ENCODE measurements at places on chromosomes 5 and 9. TPM values are rescaled to one million over a fixed set of nuclear protein-coding genes. Genes with fewer than 3 reads are reported as not detected.

- DNase-seq = no peak
These were observed 118.1 kb downstream of the MAT2B start for GRCh38 chr5:163623524-163623923.

- DNase-seq = no peak
These were observed 116.2 kb upstream of the TMEM161B start for GRCh38 chr5:88384886-88385285.

- DNase-seq = peak; percentile 3
These were observed 214.3 kb upstream of the GRIA1 start for GRCh38 chr5:153276151-153276550.

GRCh38 chr9:75626860-75627259, 263.6 kb upstream of the PCSK5 start:
- DNase-seq = no peak

- no peak for DNase-seq
These were observed 29.6 kb upstream of the NCS1 start for GRCh38 chr9:130142641-130143040.

DNA sequence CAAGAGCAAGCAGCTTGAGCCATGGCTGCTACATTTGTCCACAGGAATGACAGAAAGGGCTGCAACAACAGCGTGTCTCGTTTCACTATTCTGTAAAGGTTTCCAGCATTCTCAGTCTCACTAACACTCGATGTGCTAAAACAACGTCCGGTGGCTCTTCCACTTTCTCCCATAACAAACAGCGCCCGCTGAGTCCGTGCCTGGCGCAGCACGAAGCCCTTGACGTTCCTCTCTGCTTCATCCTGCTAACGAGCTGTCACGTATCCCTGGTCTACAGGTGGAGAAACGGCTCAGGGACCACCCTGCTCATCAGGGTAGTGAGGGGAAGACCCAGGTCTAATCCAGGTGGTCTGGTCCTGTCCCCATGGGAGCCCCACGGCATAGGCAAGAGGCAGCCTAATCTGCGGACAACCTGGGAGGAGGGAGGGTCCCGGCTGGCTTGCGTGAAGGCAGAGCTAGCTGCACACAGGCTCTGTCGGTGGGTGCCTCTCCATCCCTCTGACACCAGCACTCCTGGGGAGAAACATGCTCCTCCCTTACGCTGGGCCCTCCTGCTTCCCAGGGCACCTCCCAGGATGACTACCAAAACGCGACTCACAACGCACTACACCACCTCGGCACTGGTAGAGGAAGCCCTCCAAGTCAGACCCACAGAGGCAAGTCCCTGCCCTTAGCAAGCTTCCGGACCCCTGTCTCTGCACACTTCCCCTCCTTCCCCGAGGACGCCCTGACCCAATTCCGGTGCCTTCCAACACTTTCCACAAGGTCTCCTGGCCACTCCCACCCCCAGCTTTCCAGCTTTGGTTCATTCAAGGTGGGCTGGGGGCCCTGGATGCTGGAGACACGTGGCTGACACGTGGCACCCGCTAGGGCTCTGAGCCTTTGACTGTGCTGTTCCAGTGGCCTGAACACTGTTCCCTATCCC, 43.3 kb downstream of the VAV2 start:
- DNase-seq = no peak

GRCh38 chr5:89706731-89707130, 702.8 kb downstream of the CETN3 start:
- no peak for DNase-seq

DNA sequence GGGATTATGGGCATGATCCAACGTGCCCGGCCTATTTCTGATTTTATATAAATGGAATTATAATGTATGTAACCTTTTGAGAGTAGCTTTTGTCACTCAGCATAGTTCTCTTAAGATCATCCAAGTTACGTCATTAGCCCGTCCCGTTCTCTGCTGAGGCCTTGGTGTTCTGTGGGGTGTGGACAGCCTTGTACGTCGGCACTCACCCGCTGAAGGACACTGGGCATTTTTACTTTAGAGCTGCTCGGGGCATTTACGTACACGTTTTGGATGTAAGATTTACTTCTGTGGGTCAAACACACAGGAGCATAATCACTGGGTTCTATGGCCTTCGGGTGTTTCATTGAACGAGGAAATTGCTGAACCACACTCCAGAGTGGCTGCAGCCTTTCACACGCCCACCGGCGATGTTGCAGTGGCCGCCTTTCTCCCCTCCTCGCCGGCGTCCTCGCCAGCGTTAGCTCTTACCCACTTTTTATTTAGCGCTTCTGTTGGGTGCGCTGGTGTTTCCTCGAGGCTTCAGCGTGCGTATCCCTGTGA, 101.8 kb downstream of the EHMT1 start:
- DNase-seq = no peak

- DNase-seq = peak; percentile 92
These were observed 182.8 kb upstream of the SLC27A6 start for GRCh38 chr5:128782446-128782845.

DNA sequence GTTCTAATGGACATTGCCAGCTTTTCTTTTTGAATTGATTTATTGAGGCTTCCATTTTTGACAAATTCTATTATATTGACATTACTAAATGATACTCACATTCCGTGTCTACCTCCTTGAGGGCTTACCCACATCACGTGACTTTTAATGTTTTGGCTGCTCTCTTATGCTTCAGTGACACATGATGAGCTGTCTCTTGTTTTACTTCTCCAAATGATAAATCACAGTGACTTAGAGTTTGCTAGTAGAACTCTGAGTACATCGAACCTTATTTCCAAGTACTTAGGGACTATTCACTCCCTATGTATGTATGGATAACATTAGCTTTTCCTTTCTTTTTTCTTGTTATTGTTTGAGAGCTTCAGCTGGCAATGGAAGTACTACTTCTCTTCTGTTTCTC, 169.8 kb upstream of the KCNN2 start:
- DNase-seq = peak; percentile 28

DNA sequence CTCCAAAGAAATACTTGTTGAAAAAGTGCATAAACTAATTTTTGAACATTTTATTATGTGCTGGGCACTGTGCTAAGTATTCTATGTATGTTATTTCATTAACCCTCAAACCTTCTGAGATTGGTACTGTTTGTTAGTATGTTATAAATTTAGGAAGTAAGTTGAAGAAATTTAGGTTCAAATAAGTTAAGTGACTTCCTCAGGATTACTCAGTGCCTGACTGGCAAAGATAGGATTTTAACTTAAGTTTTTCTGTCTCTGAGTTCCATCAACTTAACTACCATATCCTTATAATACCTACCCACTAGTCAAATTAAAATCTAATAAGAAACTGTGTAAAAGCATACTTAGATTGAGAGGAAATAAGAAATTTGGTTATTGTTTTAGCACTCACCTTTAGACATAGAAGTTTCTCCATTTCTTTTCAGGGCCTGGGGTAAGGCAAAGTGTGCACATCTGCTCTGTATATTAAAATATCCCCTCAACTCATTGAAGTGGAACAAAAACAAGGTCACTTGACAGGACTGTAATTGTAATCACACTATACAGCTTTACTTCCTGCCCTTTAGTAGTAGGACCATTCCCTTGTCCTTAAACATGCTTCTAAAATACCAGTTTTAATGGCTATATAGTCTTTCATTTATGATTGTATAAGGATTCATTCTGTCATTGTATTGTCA, 15.2 kb downstream of the TGFBR1 start:
- DNase-seq = no peak

- no peak for DNase-seq
These were observed 130.6 kb upstream of the ADRA1B start for GRCh38 chr5:159785656-159786055.

GRCh38 chr5:171899792-171900191, 106.6 kb downstream of the FBXW11 start:
- DNase-seq = no peak

DNA sequence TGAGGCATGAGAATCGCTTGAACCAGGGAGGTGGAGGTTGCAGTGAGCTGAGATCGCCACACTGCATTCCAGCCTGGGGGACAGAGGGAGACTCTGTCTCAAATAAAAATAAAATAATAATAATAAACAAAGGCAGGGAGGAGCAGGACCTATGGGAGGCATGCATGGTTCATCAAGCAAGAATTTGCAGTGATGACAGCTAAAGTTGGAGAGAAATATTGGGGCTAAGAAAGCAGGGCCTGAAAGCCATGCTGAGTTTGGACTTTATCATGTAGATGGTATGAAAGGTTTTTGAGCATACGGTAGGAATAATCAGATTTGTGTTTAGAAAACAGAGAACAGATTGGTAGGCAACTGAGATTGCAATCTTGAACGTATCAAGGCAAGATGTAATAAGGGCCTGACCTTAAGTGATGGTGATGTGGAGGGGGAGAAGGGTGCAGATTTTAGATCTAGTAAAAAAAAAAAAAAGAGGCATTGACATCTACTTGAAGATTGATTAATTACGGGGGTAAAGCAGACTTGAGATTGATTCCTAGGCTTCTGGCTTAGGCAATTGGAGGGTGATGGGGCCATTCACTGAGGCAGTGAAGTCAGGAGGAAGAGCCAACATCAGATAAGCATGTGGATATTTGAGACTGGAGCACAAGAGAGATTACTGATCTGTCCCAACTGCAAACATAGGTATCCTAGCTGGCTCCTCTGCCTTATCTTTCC, 50.7 kb downstream of the CFAP95 start:
- DNase-seq = no peak

DNA sequence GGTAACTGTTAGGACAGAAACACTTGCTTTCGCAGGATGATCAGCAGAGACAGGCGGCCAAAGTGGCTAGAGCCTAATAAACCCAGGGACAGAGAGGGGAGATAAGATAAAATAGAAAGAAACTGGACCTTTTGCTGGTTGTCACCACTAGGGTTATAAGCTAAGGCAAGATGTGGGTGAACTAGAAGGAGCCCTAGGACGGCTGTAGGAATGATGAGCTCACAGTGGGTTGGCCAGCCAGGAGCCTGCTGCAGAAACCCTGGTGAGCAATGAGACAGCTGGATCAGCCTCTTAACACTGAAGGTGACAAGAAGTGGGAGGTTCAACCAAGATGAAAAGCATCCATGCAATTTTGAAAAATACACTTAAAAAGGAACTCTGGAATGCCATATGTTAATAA, 13.5 kb downstream of the CTNND2 start:
- DNase-seq = peak; percentile 29

- DNase-seq = no peak
These were observed 8.7 kb downstream of the APTX start for GRCh38 chr9:32992595-32993238.

DNA sequence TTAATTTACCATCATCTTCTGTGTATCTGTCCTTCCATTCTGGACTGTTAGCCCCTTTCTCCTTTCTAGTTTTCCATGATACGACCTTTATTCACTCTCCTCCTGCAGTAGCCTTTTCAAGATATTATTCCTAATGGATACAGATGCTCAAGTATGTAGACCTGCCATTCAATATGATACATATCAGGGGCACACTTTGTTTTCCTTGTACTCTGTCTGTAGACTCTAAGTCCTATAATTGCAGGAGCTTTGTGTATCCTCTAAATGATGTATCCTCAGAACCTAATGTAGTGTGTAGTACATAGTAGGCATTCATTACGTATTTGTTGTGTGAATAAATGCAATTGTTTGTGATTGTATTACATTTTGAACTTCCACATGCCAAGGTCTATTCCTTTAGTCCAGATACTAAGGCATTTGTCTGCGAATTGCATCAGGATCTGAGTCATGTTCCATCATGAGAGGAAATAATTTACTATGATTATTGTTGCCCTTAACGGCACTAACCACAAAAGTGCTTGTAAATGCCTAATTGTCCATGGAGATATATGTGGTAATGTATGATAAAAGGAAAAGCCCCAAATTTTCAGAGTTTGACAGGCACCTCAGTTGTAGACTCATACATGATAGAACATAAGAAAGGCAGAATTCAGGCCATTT, 57.1 kb upstream of the IZUMO3 start:
- DNase-seq = no peak

DNA sequence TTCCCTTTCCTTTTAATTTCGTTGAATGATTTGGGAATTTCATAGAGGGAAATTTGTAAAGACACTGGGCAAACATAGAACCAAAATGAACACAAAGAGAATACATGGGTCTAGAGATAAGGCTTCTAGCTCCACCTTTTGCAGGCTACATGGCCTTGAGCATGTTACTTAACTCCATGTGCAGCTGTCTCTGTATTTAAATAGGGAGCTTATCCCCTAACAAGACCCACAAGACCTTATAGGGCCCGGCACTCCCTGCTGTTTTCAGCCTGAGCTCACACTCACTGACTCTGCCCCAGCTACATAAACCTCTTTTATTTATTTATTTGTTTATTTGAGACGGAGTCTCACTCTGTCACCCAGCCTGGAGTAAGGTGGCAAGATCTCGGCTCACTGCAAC, 30.6 kb upstream of the TLE1 start:
- no peak for DNase-seq

DNA sequence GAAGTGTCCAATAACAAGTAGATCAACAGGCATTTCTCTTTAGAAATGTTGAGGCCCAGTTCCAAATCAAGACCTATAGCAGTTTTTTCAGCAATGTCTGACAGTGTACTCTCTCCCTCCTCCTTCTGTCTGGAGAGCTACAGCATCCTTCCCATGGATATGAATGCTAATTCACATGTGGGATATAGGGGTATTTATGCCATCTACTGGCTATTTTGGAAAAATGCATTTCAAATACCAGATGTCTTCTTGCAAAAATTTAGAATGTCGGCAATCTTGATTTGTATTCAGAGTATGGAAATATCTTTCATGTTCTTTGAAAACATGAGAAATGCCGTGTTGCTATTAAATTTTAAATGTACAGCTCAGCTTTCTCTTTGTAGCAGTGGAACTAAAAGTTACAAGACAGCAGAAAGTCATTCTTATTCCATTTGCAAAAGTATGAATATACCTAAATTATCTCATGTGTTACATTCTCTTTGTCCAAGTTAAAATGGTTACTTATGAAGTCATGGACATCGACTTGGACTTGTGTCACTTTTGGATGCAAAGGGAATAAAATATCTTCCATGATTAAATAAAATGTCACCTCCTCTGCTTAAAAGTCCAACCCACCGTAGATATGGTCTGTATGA, 647.8 kb downstream of the TAF11L14 start:
- peak; percentile 21 for DNase-seq

- peak; percentile 93 for DNase-seq
These were observed 33.2 kb downstream of the CSF1R start for GRCh38 chr5:150052956-150053712.

DNA sequence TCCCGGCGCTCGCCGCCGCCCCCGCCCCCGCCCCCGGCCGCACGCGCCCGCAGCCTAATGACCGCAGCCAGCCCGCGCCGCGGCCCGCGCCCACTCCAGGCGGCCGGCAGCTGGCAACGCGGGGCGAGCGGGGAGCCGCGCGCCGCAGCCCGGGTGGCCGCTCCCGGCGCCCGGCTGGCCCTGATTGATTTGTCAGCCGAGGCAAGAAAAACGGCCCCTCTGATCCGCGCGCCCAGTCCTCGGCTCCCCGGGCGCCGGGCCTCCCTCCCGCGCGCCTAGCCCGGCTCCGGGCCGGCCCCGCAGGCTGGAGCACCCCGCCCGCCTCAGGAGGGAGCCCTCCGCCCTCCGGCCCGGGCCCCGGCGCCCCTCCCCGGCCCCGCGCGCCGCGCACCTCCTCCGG, 11.9 kb upstream of the LHX2 start:
- DNase-seq = no peak

- no peak for DNase-seq
These were observed 347.8 kb upstream of the RGMB start for GRCh38 chr5:98425640-98426039.

GRCh38 chr5:97046270-97046982, 96.0 kb downstream of the LIX1 start:
- DNase-seq = no peak

CDO1 gene
- total RNA-seq = 10.7 TPM

PSAT1 gene
- total RNA-seq = 87.7 TPM

ITK gene
- total RNA-seq = not detected

TYRP1 gene
- total RNA-seq = 4.5 TPM

TMEM215 gene
- total RNA-seq = 0.33 TPM
